ENCODE measurements at places on chromosomes 11 and 22.

GRCh38 chr22:50270666-50271394 lies 650 bp upstream of the MAPK11 start:
- H3K4me3 ChIP-seq, result peak overlapping the region; percentile 55
- DNase-seq, result peak; percentile 83

DNA sequence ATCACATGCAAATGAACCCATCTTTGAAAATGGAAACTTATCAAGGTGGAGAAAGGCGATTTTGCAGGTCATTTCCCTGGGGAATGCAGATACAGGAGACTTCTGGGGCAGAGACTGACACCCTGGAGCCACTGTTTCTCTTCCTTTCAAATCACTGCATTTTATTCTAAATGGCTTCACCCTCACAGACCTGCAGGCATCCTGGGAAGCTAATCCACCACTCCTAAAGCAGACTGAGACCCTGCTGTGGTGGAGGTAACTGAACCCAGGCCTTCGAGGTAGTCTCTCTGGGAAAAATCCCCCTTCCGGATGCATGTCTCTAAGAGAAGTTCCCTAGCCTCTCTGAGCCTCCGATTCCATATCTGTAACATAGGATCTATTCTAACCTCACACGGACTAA lies 20.9 kb upstream of the CSNK2A3 start:
- no peak for DNase-seq
- H3K27me3 ChIP-seq, result no peaks in the 10 kb centered on the region
- no peak overlapping the region for H3K27ac ChIP-seq
- no peaks in the 10 kb centered on the region for H3K36me3 ChIP-seq

- H3K27me3 ChIP-seq, result peaks cover 63% of the 10 kb centered on the region
- no peak overlapping the region for H3K27ac ChIP-seq
- peaks cover 15% of the 10 kb centered on the region for H3K4me1 ChIP-seq
- DNase-seq, result no peak
- H3K4me3 ChIP-seq, result no peak overlapping the region
Measured at GRCh38 chr11:60953781-60954180, 1.8 kb upstream of the SLC15A3 start.

- H3K27ac ChIP-seq, result no peak overlapping the region
- no peaks in the 10 kb centered on the region for H3K27me3 ChIP-seq
- no peak for DNase-seq
- peaks cover 53% of the 10 kb centered on the region for H3K4me1 ChIP-seq
Measured at GRCh38 chr11:85769771-85770170, 41.2 kb downstream of the SYTL2 start.

DNA sequence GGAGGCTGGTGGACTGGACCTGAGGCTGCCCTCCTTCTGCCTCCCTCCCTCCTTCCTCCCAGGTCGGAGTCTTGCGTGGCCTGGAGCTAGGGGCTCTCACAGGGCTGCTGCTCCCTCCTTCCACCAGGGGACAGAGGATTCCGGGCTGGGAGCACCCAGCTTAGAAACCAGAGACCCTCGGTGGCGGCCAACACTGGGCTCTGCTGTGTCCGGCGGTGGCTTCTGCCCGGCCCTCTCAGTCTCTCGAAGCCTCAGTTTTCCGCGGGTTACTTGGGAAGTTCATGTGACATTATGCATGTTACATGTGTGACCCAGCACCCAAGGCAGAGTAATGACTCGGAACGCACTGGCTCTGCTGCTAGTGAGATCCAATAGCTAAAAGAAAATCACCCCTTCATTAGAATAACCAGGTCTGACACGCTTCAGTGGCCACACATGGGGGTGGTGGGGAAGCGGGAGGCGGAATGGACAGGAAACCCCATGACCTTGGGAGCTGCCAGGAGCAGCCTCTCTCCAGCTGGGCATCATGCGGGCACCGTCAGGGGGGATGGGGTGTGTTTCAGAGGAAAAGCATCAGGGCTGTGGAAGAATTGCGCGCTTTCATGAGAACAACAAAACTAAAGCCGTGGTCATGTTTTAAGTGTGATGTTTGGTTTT lies 5.9 kb upstream of the MRGPRG start:
- H3K36me3 ChIP-seq, result no peaks in the 10 kb centered on the region
- H3K4me1 ChIP-seq, result peaks cover 2% of the 10 kb centered on the region
- H3K27ac ChIP-seq, result no peak overlapping the region
- no peak overlapping the region for H3K4me3 ChIP-seq
